Adipocyte (in vitro differentiated cells): ENCODE measurements at places on chromosomes 13 and 19.

DNA sequence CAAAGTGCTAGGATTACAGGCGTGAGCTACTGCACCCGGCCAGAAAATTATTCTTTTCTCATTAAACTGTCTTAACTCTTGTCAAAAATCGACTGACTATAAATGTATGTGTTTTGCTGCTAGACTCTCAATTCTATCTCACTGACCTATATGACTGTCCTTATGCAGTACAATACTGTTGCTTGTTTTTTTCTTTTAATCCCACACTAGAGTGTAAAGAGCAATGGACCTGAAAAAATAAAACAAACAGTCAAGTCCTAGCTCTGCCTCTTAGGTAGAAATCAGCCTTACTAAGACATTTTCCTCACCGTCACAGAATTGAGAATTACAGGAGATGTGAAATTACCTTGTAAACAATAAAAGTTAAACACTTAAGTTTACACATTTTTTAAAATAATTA lies 35.1 kb downstream of the INTS6 start:
- no peak for DNase-seq

GRCh38 chr19:46112527-46112926 lies 12.0 kb downstream of the IGFL3 start:
- DNase-seq: no peak

- DNase-seq: peak; percentile 92
These were observed 175.4 kb upstream of the RFC3 start for GRCh38 chr13:33642374-33643065.

DNA sequence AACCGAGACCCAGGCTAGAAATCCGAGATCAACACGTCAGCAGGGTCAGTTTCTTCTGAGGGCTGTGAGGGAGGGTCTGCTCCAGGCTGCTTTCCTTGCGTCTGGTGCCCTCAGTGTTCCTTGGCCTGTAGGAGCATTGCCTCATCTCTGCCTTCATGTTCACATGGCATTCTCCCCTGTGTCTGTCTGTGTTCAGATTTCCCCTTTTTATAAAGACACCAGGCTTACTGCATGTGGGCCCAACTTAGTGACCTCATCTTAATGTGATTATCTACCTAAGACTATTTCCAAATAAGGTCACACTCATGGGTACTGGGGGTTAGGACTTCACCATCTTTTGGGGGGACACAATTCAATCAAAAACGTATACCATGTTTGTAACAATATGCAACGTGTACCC lies 57.2 kb upstream of the C1QTNF9 start:
- DNase-seq: no peak

DNA sequence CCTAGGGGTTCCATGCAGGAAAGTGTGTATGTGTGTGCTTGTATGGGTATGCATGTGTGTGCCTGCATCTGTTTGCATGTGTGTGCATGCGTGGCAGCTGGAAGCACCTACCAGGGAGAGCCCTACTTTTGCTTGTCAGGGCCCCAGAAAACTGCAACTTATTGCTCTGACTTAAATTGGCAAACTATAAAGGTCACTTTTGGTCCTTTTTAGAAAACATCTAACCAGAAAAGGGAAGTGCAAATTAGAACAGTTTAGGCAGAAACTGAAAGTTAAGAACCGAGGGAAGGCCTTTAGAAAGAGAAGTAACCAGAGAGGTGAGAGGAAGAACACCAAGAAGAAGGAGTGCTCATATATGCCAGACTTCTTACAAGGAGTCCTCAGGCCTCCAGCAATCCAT lies 32.5 kb downstream of the DLEU7 start:
- no peak for DNase-seq
